ENCODE measurements at places on chromosomes 6 and 20. TPM values are rescaled to one million over a fixed set of nuclear protein-coding genes. Genes with fewer than 3 reads are reported as not detected.

- H3K4me1 ChIP-seq: peaks cover 4% of the 10 kb centered on the region
- no peak overlapping the region for H3K4me3 ChIP-seq
- DNase-seq: no peak
These were observed 149.5 kb downstream of the ANKRD60 start for GRCh38 chr20:58078741-58079522.

HLA-DRB1 gene
- 24.7 TPM for total RNA-seq

DNA sequence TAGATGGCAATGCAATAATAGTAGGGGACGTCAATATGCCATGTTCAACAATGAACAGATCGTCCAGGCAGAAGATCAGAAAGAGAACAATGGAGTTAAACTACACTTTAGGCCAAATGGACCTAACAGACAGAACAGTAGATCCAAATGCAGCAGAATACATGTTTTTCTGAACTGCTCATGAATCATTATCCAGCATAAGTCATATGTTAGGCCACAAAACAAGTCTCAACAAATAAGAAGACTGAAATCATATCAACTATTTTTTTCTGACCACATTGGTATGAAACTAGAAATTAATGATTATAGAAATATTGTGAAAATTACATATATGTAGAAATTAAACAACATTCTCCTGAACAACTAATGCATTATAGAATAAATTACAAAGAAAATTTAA, 10.2 kb upstream of the DEFB125 start:
- H3K36me3 ChIP-seq: no peaks in the 10 kb centered on the region
- H3K27me3 ChIP-seq: peaks cover 7% of the 10 kb centered on the region
- no peak for DNase-seq
- H3K4me3 ChIP-seq: no peak overlapping the region
- no peaks in the 10 kb centered on the region for H3K4me1 ChIP-seq
- H3K27ac ChIP-seq: no peak overlapping the region

- no peaks in the 10 kb centered on the region for H3K36me3 ChIP-seq
- no peak overlapping the region for H3K4me3 ChIP-seq
- no peak overlapping the region for H3K27ac ChIP-seq
- H3K27me3 ChIP-seq: no peaks in the 10 kb centered on the region
- no peaks in the 10 kb centered on the region for H3K4me1 ChIP-seq
- no peak for DNase-seq
These were observed 161.7 kb upstream of the AFDN start for GRCh38 chr6:167664678-167665660.

DNA sequence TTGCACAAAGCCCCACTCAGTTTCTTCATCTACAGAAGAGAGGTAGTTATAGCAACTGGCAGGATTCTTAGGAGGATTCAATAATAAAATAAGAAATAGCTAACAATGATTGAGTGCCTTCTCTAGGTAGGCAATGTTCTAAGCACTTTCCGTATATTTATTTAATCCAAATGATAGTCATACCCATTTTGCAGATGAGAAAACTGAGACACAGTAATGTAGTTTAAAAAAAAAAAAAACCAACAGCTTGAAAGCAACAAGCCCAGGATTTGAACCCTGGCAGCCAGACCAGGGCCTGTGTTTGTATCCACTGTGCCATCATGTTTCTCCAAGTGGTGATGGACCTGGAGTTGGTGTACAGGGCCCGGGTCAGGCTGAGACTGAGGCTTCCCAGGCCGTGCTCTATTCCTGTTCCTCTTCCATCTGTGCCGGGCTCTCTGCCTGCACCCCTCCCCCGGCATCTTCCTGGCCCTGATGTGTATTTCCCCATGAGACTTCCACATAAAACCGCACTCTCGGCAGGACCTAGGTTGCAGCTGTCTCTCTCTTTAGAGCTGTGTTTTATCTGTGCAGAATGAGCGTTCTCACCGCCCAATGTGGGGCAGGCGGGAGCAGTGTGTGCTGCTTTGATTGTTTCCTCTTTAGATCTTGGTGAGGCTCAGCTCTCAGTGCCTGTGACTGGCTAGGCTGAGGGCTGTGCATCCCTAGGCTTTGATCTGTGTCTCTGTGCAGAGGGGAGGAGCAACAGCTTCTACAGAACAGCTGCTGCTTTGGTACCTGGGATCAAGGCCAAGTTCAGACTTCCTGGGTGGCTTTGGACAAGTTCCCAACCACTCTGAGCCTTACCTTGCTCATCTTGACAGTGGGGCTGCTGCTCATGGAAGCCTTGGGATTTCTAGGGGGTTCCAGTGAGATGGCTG, 49.5 kb downstream of the TOX2 start:
- DNase-seq: peak; percentile 66
- H3K27me3 ChIP-seq: no peaks in the 10 kb centered on the region
- no peak overlapping the region for H3K4me3 ChIP-seq
- no peak overlapping the region for H3K27ac ChIP-seq
- peaks cover 62% of the 10 kb centered on the region for H3K4me1 ChIP-seq
- H3K36me3 ChIP-seq: no peaks in the 10 kb centered on the region

MYH7B gene
- 0.16 TPM for total RNA-seq

DNA sequence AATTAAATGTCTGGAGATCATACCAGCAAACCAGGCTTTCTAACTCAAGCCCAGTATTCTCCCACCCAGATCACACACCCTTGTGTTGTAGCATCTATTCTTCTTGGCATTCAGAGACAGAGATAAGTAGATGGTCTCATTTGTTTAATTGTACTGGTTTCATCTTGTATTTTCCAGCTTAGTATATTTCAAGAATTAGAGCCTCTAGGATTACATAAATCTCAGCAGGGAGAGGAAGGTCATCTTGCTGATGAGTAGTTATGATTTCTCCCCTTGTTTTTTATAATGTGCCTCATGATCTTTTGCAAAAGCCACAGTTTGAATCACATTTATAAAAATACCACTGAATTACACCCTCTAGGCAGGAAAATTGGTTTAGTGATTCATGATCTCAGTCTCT, 106.6 kb upstream of the NRSN1 start:
- DNase-seq: no peak
- H3K27ac ChIP-seq: no peak overlapping the region
- H3K4me1 ChIP-seq: no peaks in the 10 kb centered on the region
- H3K27me3 ChIP-seq: no peaks in the 10 kb centered on the region

DNA sequence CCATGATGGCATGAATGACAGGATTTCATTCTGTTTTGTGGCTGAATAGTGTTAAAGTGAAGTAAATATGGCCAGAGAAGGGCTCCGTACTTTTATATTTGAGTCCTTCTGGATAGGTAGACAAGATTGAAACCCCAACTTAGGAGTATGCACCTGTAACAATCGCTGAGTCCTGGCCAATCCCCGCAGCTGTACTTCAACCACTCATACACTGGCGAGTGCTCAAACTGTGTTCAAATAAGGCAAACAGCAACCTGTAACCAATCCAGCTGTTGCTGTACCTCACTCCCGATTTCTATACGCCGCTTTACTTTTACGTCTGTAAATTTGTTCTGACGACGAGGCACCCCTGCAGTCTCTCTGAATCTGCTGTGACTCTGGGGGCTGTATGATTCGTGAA, 6.7 kb downstream of the TTLL2 start:
- no peaks in the 10 kb centered on the region for H3K27me3 ChIP-seq
- no peaks in the 10 kb centered on the region for H3K4me1 ChIP-seq
- DNase-seq: no peak
- H3K27ac ChIP-seq: no peak overlapping the region

DNA sequence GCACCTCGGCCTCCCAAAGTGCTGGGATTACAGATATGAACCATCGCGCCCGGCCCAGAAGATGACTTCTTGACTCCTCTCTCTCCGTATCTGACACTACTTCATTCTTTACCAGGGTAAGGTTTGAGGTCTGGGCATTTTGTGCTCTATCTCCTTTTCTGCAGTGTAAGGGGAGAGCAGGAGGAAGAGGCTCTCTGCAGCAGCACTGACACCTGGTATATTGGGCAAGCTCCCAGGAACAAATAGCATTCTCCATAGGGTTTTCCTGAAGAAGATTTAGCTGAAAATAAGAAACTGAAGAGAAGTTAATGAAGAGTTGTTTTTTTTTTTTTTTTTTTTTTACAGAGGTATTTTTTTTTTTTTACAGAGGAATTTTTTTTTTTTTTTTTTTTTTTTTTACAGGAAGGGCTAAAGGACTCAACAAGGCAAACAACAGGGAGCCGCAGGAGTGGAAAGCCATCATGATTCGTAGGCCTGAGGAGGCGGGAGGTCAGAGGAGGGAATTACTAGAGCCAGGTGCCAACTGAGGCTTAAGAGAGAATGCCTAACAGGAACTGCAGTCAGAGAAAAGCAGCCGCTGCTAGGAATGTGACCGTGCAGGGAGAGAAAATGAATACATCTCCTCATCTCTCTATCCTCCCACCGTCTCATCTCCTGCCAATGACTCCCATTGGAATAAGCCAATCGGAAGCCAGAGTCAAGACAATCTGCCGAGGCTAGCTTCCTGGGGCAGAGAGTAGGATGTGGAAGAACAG, 34.7 kb upstream of the ADGRF4 start:
- H3K27ac ChIP-seq: no peak overlapping the region
- DNase-seq: no peak
- no peaks in the 10 kb centered on the region for H3K4me1 ChIP-seq
- H3K27me3 ChIP-seq: peaks cover 5% of the 10 kb centered on the region

DEFB124 gene
- not detected for total RNA-seq

- no peaks in the 10 kb centered on the region for H3K36me3 ChIP-seq
- H3K27ac ChIP-seq: no peak overlapping the region
- no peaks in the 10 kb centered on the region for H3K4me1 ChIP-seq
- no peaks in the 10 kb centered on the region for H3K27me3 ChIP-seq
- DNase-seq: no peak
These were observed 65.7 kb downstream of the MRPL14 start for GRCh38 chr6:44061375-44062104.

MMP24 gene
- 0.07 TPM for total RNA-seq

- no peak for DNase-seq
- no peak overlapping the region for H3K27ac ChIP-seq
- H3K36me3 ChIP-seq: no peaks in the 10 kb centered on the region
- H3K4me1 ChIP-seq: no peaks in the 10 kb centered on the region
- H3K4me3 ChIP-seq: no peak overlapping the region
These were observed 251.5 kb downstream of the TSHZ2 start for GRCh38 chr20:53223626-53224172.

GRCh38 chr6:21836277-21836676, 242.7 kb downstream of the SOX4 start:
- no peaks in the 10 kb centered on the region for H3K27me3 ChIP-seq
- H3K4me3 ChIP-seq: no peak overlapping the region
- H3K4me1 ChIP-seq: no peaks in the 10 kb centered on the region
- no peaks in the 10 kb centered on the region for H3K36me3 ChIP-seq
- H3K27ac ChIP-seq: no peak overlapping the region

GRCh38 chr6:67634199-67634598, 1000.9 kb upstream of the ADGRB3 start:
- no peaks in the 10 kb centered on the region for H3K4me1 ChIP-seq
- no peaks in the 10 kb centered on the region for H3K27me3 ChIP-seq
- H3K36me3 ChIP-seq: no peaks in the 10 kb centered on the region

CAP2 gene
- total RNA-seq: not detected

GRCh38 chr6:68634726-68635411, at the start of gene ADGRB3:
TSS of gene ADGRB3 (plus strand) at chr6:68635282. CDS start at chr6:68638676, 3,394 bp downstream.
- H3K27ac ChIP-seq: no peak within 1 kb of the TSS
- peaks cover 6% of the 10 kb centered on the region for H3K27me3 ChIP-seq
- H3K36me3 ChIP-seq: no peaks in the 10 kb centered on the region
- H3K4me1 ChIP-seq: no peaks in the 10 kb centered on the region
- DNase-seq: peak; percentile 2

DNA sequence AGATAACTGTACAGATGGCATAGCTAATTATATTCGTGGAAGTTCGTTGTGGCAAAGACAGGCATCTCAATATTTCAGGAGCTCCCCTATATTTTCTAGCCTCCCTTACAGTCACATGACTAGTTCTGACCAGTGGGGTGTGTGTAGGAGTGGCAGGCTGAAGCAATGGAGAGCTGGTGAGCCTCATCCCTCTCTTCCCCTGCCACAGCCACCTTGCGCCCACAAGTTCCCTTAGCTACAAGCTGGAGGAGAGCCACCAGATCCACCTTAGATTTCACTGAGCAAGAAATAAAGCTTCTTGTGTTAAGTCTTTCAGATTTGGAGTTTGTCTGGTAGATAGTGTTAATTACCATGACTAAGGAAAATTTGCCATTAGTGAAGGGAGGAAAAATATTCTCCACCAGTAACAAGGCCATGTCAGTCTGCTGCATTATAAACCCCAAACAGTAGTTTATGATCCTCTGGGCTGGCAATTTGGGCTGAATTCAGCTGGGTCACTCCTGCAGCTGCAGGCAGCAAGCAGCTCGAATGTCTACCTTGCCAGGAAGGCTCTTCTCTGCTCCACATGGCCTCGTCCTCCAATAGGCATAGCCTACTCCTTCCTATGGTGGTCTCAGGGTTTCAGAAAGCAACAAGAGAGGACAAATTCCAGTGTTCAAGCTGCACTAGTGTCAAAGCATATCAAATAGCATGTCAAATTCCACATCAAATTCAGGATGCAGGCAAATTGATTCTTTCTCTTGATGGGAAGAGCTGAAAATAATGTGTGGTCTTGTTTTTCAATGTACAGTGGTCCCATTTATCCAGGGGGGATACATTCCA, 7.4 kb upstream of the RBCK1 start:
- peaks cover 9% of the 10 kb centered on the region for H3K4me1 ChIP-seq
- H3K27me3 ChIP-seq: no peaks in the 10 kb centered on the region
- no peak overlapping the region for H3K4me3 ChIP-seq
- peaks cover 17% of the 10 kb centered on the region for H3K36me3 ChIP-seq
- H3K27ac ChIP-seq: no peak overlapping the region
- no peak for DNase-seq

DNA sequence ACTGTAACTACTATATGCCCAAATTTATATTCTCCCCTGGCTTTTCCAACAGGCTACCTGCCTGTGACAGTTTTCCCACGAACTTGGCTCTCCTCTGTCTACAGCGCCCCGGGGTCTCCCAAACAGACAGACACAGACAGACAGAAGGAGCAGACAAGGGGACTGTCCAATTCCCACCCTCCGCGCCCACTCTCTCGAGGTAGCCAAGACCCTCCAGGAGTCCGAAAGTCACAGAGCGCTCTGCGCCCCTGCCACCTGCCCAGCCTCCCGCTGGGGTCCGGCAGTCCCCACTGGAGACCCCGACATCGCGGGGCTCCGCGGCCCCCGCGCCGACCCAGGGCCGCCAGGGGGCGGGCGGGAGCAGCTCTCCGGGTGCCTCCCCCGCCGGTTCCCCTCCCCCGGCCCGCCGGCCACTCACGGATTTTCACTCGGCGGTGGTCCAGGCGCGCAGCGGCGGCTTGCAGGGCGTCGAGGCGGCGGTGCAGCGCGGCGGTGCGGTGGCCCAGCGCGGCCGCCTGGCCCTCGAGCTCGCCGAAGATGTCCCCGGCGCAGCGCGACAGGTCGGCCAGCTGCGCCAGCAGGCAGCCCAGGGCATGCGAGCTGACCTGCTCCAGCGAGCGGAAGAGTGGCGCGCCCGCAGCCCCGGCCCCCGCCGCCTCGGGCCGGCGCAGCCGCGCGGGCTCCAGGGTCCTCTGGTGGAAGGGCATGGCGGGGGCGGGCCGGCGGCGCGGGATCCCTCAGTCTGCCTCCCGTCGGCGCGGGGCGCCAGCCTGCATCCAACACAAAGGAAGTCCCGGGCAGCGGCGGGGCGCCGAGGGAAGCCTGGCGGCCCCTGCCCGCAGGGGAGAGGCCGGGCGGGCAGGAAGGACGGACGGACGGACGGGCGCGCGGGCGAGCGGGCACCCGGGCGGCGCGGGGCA, 81.3 kb upstream of the CCDC28A start:
- peaks cover 4% of the 10 kb centered on the region for H3K4me1 ChIP-seq
- peak; percentile 53 for DNase-seq

GRCh38 chr6:1757131-1757530, 147.4 kb downstream of the FOXC1 start:
- no peak overlapping the region for H3K4me3 ChIP-seq
- no peak overlapping the region for H3K27ac ChIP-seq
- H3K27me3 ChIP-seq: no peaks in the 10 kb centered on the region
- no peak for DNase-seq
- H3K4me1 ChIP-seq: no peaks in the 10 kb centered on the region

- H3K27ac ChIP-seq: no peak overlapping the region
- H3K4me1 ChIP-seq: peaks cover 12% of the 10 kb centered on the region
- no peaks in the 10 kb centered on the region for H3K27me3 ChIP-seq
- no peak for DNase-seq
These were observed 104.4 kb upstream of the ESR1 start for GRCh38 chr6:151702851-151703658.

ADGB gene
- total RNA-seq: 0.35 TPM

FOXS1 gene
- not detected for total RNA-seq

All from CD8-positive, alpha-beta memory T cell (primary cell).